ENCODE measurements at places on chromosomes 7 and 10. TPM values are rescaled to one million over a fixed set of nuclear protein-coding genes. Genes with fewer than 3 reads are reported as not detected.

DNA sequence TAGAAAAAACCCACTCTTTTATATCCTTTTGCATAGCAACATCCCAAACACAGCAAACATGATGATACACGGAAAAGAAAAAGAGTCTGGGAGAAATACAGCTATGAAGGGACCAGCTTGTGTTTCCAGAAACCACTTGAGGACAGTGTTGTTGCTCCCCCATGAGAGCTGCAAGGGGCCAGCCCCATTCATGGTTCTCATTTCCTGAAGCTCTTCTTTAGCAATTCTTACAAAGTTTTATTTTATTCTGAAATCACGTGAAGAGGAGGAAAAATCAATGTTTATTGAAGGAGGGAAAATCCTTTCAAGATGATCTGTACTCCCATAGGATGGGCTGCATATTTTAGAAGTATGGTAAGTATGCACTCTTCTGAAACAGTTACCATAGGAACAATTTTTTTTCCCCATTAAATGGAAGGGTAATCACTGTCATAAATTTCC lies 17.5 kb upstream of the PRTFDC1 start:
- no peaks in the 10 kb centered on the region for H3K27me3 ChIP-seq
- H3K36me3 ChIP-seq, result no peaks in the 10 kb centered on the region
- H3K4me1 ChIP-seq, result no peaks in the 10 kb centered on the region

- H3K4me1 ChIP-seq, result no peaks in the 10 kb centered on the region
- DNase-seq, result peak; percentile 17
- no peaks in the 10 kb centered on the region for H3K27me3 ChIP-seq
Measured at GRCh38 chr7:44284216-44284615, 41.2 kb downstream of the CAMK2B start.

DNA sequence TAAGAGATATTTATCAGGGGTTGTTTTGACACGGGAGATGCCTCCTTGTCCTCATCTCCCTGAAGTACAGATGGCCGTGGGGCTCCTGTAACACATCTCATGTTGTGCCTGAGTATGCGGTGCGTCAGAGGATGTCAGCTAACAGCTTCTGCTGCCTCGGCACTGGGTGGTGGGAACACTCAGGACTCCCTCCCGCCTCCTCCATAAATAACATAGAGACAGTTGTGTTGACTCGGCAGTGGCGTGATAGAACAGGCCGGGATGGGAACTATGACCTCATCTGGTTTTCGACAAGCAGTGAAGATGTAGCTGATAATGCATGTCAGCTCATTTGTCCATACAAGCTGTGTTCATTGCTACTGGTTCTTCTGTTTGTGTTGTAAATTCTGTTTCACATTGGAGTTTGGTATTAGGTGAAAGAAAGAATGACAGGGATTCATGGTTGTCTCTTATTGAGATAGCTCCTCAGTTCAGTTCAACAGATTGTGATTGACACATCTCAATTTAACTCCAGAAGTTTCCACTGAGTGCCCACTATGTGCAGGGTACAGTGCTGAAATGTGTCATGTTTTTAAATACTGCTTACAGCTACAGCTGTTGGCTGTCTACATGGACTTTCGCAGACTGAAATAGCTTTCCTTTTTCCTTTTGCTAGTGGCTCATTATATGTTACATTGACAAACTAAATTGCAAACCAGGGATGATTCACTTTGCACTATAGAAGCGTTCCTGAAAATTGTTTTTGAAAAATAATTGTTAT lies 87.4 kb downstream of the CHN2 start:
- H3K4me1 ChIP-seq, result peaks cover 19% of the 10 kb centered on the region
- DNase-seq, result peak; percentile 67
- no peaks in the 10 kb centered on the region for H3K36me3 ChIP-seq
- no peaks in the 10 kb centered on the region for H3K27me3 ChIP-seq
- no peak overlapping the region for H3K4me3 ChIP-seq
- peak overlapping the region; percentile 82 for H3K27ac ChIP-seq

DNA sequence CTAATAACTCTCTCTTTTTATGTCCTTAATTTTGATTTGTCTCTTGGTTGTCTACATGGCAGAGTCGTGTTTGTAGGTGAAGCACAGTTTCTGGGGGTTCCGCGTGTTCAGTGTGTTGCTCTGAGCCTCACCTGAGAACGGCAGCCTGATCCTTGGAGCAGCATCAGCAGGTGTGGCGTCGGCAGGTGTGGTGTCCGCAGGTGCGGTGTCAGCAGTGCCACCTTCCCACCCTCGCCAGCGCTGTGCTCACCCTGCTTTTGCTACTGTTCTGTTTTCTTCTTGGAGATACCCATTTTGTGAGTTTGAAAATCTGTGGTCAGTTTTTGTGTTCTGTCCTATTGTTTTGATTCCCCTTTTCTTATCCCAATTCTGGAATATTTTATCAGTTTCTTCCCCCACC lies 406.6 kb downstream of the GLRX3 start:
- no peaks in the 10 kb centered on the region for H3K27me3 ChIP-seq
- H3K27ac ChIP-seq, result no peak overlapping the region
- no peak for DNase-seq
- no peaks in the 10 kb centered on the region for H3K4me1 ChIP-seq
- no peak overlapping the region for H3K4me3 ChIP-seq

DNA sequence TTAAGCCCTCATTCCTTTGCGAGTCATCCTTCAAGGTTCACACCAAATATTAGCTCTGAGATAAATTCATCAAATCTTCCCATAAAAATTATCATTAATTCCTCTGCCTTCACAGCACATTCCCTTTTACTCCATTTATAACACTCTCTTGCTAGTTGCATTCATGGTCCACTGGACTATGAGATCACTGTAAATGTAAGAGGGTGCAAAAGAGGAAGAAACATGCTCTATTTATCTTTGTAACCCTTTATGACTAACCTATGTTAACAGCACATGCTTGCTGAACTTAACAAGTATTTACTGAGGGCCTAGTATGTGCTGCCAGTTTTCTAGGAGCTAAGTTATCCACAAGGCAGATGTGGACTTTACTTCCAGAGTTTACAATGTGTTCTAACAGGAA lies 86.7 kb upstream of the TMEM168 start:
- no peaks in the 10 kb centered on the region for H3K27me3 ChIP-seq

DNA sequence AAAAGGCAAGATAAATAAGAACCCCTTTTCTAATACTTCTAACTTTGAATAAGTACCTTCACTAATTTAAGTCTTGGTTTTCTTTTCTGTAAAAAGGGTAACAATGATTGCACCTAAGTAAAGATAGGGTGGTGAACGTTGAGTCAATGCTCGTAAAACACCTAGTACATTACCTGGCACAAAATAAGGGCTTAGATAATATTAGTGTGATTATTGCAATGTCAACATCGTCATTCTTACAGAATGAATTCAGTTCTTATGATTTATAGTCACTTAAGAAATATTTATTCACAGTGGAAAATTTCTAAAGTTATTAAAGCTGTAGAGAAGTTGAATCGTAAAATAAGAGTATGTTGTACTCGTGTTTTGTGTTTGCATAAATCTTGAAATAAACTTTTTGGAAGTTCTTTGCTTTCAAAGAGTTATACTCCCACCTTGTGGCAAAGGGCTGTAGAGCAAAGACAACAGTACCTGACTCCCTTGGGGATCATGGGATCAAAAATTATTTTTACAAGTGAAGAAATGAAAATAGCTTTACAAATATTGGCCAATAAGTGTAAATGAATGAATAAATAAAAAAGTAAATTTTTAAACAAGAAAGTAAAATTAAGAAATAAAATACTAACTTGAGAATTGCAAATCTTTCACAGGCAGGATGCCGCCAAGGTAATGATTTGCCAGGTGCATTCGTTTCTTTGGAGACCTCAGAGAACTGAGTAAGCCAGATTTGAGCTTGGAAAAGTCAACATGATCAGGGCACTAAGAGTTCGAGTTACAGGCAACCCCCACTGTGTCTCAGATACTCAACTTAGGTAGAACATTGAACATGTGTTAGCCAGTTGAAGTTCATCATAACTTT lies 285.8 kb upstream of the CACNA2D1 start:
- DNase-seq, result no peak
- H3K27ac ChIP-seq, result no peak overlapping the region
- no peaks in the 10 kb centered on the region for H3K4me1 ChIP-seq
- no peak overlapping the region for H3K4me3 ChIP-seq
- no peaks in the 10 kb centered on the region for H3K27me3 ChIP-seq

- H3K27ac ChIP-seq, result no peak overlapping the region
- no peaks in the 10 kb centered on the region for H3K4me1 ChIP-seq
- H3K27me3 ChIP-seq, result no peaks in the 10 kb centered on the region
- DNase-seq, result no peak
- no peaks in the 10 kb centered on the region for H3K36me3 ChIP-seq
Measured at GRCh38 chr10:59771162-59771807, 18.0 kb upstream of the MRLN start.

DNA sequence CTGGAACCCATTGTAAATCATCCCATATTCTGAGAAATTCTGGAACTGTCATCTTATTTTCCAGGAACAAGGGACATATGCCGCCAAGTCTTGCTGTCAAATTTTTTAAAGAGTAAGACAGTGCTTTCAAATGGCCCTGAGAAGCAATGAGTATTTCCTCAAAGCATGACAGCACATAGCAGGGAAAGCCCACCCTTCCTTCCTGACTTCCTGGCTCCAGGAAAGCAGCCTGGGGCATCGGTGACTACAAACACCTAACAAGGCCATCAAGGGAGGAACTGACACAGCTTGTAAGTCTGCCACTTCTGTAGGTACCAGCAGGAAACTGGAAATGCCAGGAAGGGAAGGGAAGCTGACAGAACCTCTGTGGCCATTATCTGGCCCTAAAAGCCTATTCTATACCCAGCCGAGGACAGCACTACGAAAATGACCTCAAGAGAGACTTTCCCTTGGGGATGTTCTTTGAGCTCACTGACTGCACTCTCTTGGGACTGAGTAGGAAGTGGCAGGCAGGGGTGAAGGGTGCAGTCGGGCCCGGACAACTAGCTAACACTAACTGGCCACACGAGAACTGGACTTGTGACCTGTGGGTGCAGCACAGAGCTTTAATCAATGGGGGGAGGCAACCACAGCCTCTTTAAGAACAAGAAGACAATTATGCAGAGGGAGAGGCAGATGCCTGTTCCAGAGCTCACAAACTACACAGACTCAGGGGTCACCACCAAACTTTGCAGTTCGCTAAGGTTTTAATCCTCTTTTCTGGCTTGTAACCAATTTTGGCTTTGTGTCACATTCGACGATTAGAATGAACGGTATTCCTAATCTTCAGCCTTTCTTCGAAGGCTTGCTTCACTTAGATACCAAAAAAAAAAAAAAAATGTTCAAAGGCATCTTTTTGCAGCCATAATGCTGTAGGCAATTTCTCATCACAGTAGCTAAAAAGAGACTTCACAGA lies 52.0 kb downstream of the GRB10 start:
- no peaks in the 10 kb centered on the region for H3K27me3 ChIP-seq
- H3K4me3 ChIP-seq, result no peak overlapping the region
- DNase-seq, result no peak
- H3K4me1 ChIP-seq, result peaks cover 39% of the 10 kb centered on the region
- H3K36me3 ChIP-seq, result no peaks in the 10 kb centered on the region
- peak overlapping the region; percentile 71 for H3K27ac ChIP-seq

- H3K4me3 ChIP-seq, result peak overlapping the region; percentile 92
- H3K27me3 ChIP-seq, result no peaks in the 10 kb centered on the region
- H3K36me3 ChIP-seq, result no peaks in the 10 kb centered on the region
Measured at GRCh38 chr10:5411941-5412276, 448 bp upstream of the NET1 start.

- H3K36me3 ChIP-seq, result peaks cover 26% of the 10 kb centered on the region
- no peak overlapping the region for H3K27ac ChIP-seq
- DNase-seq, result no peak
- no peaks in the 10 kb centered on the region for H3K4me1 ChIP-seq
Measured at GRCh38 chr7:66380272-66380888, 175.2 kb downstream of the TPST1 start.

DNA sequence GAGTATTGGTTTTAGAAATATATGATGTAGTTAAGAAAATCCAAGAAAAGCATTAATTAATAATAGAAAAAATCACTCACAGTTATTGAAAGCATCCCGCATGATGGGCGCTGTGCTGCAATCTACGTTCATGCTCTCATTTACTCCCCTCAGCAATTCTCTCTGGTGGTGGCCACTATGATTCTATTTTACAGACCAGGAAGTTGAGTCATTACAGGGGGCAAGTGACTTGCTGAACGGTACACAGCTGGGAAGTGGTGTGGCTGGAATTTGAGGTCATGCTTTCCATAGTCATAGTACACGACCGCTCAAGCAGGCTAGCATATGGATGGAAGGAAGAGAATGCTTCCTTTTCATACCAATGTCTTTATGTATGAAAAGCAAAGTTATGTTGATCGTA lies 117.4 kb downstream of the TES start:
- no peaks in the 10 kb centered on the region for H3K36me3 ChIP-seq
- DNase-seq, result no peak

DNA sequence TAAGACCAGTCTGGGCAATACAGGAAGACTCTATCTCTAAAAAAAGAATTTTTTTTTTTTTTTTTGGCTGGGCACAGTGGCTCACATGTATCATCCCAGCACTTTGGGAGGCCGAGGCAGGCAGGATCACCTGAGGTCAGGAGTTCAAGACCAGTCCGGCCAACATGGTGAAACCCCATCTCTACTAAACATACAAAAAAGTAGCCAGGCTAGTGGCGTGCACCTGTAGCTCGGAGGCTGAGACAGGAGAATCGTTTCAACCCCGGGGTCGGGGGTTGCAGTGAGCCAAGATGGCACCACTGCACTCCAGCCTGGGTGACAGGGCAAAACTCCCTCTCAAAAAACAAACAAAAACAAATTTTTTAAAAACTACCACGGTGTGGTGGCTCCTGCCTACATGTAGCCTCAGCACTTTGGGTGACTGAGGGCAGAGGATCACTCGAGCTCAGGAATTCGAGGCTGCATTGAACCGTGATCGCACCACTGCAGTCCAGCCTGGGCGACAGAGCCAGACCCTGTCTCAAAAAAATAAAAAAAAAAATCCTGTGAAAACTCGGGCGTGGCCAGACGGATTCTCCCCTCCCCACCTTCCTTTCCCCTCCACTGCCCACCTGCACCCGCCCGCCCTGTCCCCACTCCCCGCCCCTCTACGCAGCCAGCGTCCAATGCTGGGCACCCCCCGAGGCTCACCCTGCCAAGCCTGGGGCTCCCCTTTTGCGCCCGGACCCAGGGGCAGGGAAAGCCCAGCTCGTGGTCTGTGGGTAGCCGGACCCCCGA lies 745 bp upstream of the ORAI2 start:
- H3K4me3 ChIP-seq, result peak overlapping the region; percentile 91
- no peak overlapping the region for H3K27ac ChIP-seq
- H3K27me3 ChIP-seq, result no peaks in the 10 kb centered on the region
- no peaks in the 10 kb centered on the region for H3K4me1 ChIP-seq
- peaks cover 3% of the 10 kb centered on the region for H3K36me3 ChIP-seq

TLX1 gene
- 0.15 TPM for polyA plus RNA-seq

EIF5AL1 gene
- 0.97 TPM for polyA plus RNA-seq

ARHGAP19 gene
- 2.7 TPM for polyA plus RNA-seq

GPER1 gene
- polyA plus RNA-seq, result 1.8 TPM

LRRC61 gene
- 8.3 TPM for polyA plus RNA-seq

RAPGEF5 gene
- 3.9 TPM for polyA plus RNA-seq

IFRD1 gene
- 74.7 TPM for polyA plus RNA-seq

Data from heart left ventricle (tissue), 16 donors.